Stimulated activated CD4-positive, alpha-beta T cell treated with anti-CD3 and anti-CD28 coated beads, TNF-alpha, amount 100 ng/mL, for 1 hour (primary cell): ENCODE measurements at places on chromosomes 4 and X.

DNA sequence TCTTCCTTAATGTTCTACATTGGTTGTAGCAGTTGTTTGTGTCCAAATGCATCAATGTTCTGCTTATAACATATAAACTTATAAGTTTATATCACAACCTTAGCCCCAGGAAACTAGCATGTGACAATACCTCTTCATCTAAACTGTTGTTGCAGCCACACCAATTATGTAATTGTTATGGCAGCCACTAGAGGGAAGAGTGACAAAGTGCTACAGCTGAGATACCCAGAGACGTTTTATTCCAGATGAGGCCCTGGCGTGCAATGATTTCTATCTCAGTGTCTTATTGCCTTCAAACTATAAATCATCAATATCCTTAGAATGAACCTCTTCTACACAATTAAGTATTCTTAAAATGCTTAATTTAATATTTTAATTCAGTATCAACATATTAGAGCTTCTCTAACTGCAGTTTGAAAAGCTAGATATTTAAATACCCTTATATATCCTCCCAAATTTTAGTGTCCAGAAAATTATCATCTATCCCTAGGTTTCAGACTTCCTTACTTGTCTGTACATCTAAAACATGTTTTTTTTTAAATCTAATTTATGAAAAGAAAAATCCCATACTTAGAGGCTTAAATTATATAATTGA is 171.6 kb downstream of the PCDH10 start:
- DNase-seq = no peak

DNA sequence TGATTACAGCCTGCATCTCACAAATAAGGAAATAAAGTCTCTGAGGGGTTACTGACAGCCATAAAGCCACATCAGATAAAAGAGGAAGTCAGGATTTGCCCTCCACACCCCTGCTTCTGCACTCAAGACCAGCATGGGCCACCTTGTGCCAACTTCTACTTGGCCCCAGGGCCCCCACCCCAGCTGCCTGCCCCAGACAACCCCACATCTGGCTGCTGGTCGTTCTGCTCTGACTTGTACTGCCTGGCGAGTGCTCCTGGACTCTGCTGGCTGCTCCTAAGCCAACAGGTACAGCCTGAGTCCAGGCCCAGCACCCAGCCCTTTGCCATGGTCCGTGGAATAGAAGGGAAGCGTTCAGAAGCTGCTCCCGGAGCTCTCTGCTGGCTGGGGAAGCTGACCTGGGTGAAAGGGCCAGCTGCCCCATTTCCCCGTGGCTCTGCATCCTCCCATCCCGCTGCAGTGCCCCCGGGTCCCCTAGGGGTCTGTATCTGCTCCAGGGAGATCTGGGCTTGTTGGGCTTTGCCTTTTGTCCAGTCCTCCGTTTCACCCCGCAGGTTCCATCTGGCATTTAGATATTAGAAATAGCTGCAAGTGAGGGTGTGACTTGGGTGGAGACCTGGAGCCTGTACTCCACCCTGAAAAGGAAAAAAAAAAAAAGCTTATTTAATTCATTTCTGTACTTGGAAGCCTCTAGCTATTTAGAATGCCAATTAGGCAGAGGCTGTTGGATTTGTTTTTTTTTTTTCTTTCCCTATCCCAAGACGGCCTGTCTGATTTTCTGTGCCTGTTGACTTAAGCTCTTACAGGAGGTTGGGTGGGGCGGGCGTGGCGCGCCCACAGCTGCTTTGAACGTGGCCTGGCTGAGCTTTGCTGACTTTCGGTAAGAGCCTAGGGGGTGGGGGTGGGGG is 194.7 kb downstream of the PTTG2 start:
- DNase-seq = no peak

DNA sequence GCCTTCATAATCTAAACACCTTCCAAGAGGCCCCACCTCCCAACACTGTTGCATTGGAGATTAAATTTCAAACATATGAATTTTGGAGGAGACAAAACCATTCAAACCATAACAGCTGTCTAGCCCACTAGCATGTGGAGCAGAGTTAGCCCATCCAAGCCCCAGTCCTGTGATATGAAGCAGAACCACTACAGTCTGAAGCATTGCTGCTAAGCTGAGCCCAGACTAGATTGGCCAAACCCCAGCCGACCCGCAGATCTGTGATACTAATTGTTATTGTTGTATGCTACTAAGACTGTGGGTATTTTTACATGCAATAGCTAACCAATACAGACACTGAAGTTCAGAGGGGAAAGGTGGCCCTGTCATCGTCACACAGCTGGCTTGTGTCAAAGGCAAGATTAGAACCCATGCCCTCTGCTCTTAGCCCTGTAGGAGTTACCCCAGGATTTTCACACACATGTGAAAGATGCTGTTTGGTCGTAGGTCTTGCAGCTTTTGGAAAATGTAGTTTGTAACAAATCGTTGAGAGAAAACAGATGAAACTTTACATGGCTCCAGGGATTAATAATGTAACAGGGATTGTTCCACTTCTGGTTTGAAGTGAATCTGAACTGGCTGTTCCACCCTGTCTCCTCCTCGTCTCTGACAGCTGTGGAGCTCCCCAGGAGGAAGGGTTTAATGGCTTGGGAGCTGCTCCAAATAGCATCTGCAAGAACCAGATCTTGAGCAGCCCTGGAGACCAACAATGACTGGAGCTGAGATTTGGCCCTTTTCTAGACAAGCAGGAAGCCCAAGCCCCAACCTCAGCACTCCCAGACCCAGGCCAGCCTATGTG is 517.5 kb downstream of the MID1IP1 start:
- DNase-seq = no peak

- DNase-seq = no peak
These were observed 570.4 kb upstream of the GALNTL6 start for GRCh38 chr4:171242831-171243230.

GRCh38 chr4:57777876-57778275 is 667.7 kb upstream of the IGFBP7 start:
- DNase-seq = no peak

GRCh38 chr4:116953947-116954346 is 131.4 kb downstream of the TRAM1L1 start:
- no peak for DNase-seq

DNA sequence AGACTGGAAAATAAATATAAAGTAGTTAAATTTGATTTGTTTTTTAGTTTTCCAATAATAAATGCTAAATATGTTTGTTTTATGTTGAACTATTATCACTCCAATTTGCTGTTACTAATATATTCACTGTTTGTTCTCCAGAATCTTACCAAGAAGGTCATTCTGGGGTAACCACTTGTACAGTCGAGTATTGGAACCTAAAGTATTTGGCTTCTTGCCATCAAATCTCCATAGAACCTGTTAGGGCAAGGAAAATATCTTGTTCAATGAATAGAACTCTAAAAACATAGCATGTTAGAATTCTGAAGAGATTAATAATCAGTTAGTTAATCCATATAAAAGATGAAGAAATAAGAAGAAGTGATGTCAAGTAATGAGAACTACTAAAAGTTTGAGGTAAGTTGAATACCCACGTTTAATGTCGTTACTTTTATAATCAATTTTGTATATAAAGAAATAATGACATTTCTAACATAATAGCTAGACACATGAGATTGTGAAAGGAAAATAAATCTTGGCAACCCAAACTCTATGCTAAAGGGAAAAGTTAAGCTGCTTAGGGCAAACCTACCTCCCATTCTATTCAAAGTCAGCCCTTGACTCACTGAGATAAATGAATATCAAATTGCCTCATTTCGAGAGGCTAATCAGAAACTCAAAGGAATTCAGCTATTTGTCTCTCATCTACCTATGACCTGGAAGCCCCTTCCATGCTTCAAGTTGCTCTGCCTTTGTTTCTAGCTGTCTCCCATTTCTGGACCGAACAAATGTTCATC is 15.3 kb downstream of the UGT2B15 start:
- no peak for DNase-seq

- no peak for DNase-seq
These were observed 161.7 kb downstream of the FBXW7 start for GRCh38 chr4:152374153-152374552.

GRCh38 chr4:52783069-52783468 is 31.8 kb upstream of the ERVMER34-1 start:
- DNase-seq = no peak
